Activated T-cell treated with anti-CD3 and anti-CD28 coated beads, Interleukin-2, amount 50 U/mL, for 1 hour (primary cell): ENCODE measurements at places on chromosomes 5 and 9.

DNA sequence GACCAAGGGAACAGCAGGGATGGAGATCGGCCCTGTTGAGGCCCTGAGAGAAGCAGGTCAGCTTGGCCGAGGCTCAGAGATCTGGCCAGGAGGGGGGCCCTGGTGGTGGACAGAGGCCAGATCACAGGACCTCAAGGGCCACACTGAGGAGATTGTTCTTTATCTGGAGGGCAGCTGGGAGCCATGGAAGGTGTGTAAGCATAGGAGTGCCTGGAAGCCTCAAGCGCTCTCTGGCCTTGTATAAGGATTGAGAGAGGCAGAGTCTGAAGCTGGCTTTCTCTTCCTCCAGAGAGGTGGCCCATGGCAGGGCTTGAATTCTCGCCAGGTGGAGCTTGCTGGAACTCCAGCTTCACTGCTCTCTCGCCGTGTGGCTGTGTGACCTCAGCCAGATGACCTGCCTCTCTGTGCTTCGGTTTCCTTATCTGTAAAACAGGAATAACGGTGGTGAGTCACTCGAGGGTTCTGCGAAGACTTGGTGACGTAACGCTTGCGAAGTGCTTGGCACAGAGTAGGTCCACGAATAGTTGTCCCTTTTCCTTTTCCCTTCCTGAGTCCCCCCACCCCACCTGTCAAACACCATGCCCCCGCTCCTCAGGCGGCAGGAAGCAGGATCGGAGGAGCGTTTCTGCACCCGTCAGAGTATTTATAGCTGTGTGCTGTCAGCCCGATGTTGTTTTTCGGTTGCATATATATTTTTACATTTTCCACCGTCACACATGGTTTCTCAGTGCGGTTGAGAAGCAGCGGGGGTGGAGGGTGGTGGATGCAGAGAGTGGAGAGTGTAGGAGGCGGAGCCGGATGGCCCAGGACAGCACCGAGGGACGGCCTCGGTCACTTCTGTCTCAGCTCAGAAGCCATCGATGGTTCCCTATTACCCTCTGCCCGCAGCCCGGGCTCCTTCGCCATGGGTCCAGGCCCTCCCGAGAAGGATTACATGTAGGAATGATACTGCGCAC lies 17.0 kb upstream of the CRB2 start:
- peak; percentile 66 for DNase-seq

GRCh38 chr5:10151656-10152055 lies 98.0 kb downstream of the ATPSCKMT start:
- no peak for DNase-seq

DNA sequence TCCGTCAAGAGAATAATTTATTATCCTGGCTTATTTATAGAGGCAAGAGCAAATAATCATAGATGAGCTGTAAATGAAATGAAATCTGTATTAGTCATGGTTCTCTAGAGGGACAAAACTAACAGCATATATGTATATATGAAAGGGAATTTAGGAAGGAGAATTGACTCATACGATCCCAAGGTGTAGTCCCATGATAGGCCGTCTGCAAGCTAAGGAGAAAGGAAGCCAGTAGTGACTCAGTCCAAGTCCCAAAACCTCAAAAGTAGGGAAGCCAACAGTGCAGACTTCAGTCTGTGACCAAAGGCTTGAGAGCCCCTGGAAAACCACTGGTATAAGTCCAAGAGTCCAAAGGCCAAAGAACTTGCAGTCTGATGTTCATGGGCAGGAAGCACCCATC lies 515.9 kb upstream of the CYLC2 start:
- DNase-seq, result no peak

DNA sequence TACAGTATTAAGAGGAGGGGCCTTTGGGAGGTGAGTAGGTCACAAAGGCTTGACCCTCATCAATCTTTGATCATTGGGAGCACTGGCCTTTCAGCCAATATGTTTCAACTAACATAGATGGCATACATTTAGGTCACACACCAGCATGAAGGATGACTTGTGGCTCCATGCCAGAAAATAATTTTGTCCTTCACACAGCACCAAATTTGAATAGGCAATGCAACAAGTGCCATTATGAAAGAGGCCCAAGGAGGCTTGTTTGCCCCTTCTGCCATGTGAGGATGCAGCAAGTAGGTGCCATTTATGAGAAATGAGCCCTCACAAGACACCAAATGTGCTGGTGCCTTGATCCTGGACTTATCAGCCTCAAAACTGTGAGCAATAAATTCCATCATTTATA lies 81.1 kb downstream of the JAKMIP2 start:
- no peak for DNase-seq

DNA sequence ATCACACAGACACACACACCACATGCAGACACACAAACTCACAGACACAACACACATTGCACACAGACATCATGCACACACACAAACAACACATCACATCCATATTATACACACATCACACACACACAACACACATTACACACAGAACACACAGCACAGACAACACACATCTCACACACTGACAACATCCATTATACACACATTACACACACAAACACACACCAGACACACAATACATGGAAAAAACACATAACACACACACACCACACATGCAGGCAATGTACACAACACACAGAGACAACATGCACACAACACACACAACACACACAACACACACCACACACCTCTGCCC lies 4.8 kb upstream of the CCDC187 start:
- no peak for DNase-seq

GRCh38 chr9:4303006-4303405 lies 3.1 kb upstream of the GLIS3 start:
- no peak for DNase-seq

GRCh38 chr5:109962882-109963603 lies 273.3 kb downstream of the MAN2A1 start:
- DNase-seq, result no peak

DNA sequence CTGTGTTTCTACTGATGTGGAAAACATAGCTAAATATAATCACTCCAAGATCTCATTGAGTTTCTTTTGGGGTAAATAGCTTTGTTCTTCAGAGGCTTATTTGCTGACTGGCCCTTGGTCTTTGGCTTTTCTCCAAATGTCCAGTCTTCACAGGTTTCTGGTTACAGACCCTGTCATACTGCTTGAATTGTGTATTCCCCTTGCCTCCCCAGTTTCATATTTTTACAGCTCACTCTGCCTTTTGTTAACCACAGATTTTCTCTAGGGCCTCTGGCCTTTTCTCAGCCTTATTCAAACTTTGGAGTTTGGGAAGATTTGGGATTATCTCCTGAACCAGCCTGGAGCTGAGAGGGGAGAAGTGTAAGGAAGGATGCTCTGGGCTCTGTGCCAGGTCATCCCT lies 23.9 kb downstream of the ISOC1 start:
- no peak for DNase-seq

- DNase-seq, result no peak
These were observed 787.4 kb upstream of the RGMB start for GRCh38 chr5:97986069-97986468.

DNA sequence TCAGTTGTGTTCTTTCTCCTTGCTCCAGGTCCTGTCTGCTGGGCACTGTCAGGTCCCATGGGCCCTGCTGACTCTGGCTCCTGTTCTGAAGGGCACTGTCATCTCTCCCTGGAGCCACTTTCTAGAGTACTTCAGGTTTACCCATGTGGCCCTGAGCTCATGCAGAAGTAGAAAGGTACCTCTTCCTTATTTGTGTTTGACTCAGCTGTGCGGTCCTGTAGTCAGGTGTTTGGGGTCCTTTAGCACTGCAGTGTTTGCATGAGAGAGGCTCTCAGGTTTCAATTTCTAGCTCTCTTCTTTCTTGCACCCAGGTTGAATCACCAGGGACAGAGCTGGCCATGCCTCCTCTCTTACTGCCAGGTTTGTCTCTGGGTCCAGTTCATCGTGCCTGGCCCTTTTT lies 71.5 kb downstream of the HSPA4 start:
- no peak for DNase-seq

DNA sequence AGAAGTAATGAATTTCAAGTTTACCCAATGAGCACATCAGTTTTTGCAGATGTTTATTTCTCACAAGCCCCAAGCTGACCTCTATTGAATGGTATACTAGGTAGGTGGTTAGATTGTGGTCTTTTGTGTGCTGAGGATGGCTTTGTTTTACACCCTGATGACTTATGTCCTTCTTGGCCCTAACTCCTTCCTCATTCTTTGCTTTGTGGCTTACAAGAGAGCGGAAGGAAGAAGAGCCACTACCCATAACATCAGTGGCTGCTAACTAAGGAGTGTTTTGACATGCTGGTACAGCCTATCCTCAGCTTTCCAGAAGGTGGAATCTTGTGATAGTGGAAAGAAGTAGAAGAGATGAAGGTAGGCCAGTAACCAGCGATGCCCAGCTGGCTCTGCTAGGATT lies 85.7 kb upstream of the NTRK2 start:
- DNase-seq, result no peak

DNA sequence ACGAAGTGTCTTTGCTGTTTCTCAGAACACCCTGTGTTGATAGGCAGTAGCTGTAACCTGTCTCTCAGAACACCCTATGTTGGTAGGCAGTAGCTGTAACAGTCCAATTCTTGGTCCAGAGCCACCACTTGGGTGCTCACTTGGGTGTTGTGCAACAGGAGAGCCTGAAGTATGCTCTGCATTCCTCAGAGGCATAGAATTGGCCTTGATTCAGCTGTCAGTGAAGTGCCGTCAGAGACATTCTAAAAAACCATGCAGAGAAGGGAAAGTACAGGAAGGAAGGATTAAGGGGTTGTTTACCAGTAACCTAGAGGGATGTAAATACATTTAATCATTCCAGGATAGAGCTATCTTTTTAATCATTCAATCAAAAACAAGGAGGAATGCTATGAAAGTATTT lies 231.2 kb downstream of the ARRDC3 start:
- no peak for DNase-seq

DNA sequence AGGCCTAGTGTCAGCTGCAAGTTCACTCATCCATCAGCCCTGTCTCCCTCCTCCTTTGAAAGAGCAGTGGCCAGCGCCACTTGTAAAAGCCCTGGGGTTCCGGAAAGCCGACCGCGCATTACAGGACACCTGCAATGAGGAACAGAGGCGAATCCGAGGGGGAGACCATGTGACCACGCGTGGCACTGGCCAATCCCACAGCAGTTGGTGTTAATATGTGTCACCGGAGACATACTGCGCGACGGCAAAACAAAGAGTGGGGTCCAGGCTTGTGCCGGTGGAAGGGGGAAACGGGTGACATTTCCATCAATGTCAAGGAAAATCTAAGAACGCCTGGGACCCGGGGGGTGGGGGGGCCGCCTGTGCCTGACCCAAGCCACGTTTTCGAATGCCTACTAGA lies 480.8 kb downstream of the SPATA31A7 start:
- DNase-seq, result no peak

DNA sequence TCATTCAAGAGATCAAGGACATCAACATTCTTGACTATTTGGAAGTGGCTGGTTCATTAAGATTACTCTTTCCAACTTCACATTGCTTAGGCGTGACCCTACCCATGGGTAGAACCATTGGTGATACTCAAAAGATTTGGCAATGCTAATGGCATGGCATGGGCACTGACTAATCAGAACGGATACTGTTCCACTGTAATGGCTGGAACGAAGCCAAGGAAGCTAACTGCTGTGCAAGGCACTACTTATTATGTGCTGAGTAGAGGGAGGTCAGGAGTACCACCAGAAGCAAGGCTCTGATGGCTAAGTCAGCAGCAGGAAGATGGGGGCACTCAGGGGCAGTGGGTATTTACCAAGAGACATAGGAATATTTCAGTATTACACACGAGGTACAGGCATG lies 31.9 kb downstream of the GNA14 start:
- DNase-seq, result no peak

GRCh38 chr9:78038620-78039300 lies 7.1 kb upstream of the GNAQ start:
- no peak for DNase-seq

DNA sequence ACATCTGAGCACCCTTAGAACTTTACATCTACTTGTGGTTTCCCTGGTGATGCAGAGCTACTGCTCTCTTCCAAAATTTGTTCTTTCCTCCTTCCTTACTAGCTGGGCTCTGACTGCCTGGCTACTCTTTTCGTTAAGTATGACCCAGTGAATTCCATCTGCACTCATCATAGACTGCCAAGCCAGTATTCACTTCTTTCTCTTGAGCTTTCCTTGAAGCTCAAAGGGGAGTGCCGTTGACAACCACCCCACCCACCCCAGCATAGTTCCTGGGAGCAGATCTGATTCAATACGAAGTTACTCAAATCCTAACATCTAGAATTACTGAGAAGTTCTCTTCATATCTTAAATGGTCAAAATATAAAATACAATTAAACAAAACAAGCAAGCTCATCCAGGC lies 190.5 kb downstream of the ADAMTS12 start:
- no peak for DNase-seq

DNA sequence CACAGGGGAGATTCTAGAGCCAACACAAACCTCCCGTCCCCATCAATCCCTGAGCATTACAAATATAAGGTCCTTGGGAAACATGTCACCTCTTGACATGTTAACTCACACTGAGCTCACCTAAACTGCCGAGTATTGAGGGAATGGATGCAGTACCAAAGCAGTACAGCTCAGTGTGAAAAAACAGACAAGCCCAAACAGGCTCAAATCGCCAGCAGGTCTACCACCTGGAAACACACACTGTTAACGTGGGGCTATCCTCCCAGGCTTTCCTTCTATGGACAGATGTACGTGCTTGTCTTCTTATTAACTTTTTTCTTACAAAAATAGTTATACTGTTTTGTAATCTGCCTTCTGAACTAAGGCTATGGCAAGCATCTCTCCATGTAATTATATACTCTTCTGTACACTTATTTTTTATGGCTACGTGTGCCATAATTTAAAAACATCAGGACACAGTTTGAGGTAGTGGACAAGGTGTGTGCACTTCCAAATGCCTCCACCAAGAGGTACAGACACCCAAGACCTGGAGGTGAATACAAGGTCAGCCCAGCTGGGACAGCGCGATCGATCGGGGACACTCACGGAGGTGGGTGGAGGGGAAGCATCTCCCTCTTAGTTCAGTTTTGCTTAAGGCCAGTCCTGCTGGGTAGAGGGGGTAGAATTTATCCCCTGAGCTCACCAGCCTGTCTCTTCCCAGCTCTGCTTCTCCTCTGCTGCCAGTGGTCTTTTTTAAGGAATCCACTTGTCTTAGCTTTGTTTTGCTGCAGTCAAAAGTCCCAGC lies 76.5 kb downstream of the DAP start:
- no peak for DNase-seq

DNA sequence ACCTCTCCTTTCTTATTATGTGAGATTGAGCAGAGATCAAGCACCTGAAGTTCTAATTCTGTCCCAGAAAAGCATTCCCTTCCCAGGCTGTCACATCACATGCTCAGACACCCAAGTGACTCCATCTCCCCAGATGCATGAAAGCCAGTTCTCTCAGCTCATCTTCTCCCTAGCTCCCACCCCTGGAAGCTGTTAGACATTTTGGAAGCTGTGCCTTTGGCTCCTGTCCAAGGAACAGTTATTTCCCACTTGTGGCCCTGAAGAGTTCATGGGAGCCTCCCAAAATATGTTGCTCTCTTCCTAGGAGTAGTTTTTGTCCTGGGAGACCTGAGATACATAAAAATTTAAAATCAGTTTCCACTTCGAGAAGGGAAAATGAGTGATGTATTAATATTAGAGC lies 161.4 kb upstream of the GAS1 start:
- DNase-seq, result no peak
